HuH-7.5 (cell line): ENCODE measurements at places on chromosomes 12 and 14.
A peak's percentile ranks its signal among the peaks of the same experiment; 100 is the strongest.

GRCh38 chr14:92582706-92583452 lies 69.3 kb downstream of the RIN3 start:
- no peak for DNase-seq

DNA sequence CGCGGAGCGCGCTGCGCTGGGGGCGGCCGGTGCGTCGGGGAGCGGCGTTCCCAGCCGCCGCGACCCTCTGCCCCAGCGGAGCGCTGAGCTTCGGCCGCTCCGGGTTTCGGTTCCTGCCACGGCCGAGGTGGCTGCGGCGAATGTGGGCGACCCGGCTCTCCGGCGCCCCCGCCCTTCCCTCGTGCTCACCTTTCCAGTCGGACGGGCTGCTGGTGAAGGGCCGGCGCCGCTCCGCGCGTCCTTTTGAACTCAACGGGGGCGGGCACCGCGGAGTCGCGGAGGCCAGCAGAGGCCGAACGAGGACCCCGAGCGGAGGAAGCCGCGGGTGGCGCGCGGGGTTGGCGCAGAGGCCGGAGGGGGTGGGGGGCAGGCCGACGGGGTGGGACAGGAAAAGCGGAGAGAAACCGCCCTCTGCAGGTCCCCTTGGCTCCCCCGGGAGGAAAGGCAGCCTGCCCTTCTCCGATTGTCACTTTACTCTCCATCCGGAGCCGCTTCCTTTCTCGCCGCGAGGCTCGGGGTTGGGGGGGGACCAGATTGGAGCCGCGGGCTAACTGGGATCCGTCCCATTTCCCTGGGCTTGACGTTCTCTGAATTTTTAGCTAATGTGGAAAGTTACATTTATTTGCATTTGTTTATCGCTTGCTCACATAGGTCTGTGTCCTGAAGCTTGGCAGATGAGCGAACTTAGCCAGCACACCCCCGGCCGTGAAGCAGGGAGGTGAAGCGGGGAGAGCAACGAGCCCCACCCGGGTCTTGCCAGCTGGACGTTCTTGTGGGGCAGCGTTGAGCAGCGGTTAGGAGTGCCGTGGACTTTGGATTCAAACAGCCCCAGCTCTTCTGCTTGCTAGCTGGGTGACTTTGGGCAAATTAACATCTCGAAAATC lies at the start of gene SMAGP:
Gene SMAGP (minus strand): TSS at position 349 of the 884 bp plus-strand sequence. CDS start 1,137 bp downstream, outside the sequence.
- DNase-seq, result peak; percentile 61

- DNase-seq, result no peak
Measured at GRCh38 chr12:8870586-8870985, 43.7 kb upstream of the PHC1 start.

DNA sequence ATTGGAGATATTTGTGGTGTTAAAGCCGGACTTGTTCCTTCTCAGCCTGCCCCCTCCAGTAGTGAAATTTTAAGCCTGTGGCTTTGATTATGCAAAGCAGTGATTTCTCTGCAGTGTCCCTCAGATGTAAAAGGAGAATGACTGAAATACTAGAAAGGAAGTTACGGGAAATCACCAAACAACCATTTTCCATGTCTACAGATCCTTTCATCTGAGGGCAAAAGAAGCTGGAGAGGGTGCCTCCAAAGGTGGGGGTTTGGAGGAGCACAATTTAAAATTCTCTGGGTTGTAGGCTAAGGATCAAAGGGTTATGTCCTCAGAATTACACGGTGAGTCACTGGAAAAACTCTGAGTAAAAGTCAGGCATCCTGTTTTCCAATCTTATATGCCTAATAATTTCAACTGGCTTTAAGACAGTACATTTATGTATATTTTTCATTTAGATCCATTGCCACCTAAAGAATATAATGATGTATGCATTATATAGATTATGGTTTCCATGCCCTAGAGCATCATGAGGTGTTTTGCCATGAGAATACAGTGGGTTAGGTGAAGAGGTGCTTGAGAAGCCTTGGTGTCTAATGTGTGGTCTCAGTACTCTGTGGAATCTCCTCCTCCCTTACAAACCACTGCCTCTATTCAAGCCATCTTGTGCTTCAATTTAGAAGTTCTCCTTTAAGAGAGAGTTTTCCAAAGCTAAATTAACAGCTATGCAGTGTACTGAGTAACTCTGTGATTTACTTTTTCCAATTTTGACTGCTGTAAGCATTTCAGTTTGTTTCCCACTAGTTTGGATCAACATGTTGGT lies 362.1 kb downstream of the RAD51B start:
- DNase-seq, result no peak

DNA sequence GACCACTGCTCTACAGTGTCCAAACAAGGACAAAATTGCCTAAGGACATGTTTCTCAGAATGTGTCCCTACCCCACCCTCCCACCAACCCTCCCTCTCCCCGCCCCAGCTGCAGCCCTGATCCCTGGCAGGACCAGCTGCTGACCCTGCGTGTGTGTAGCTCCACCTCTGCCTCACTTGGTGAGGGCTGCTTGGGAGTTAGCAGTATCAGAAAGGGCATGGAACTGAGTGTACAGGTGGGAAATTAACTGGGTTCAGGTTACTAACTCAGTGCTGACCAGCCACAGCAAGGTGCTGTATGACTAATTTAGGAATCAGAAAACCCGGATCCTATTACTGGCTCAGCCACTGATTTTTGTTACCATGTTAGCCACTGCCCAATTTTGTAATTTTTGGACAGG lies 11.3 kb upstream of the PLEKHD1 start:
- DNase-seq, result no peak

- no peak for DNase-seq
Measured at GRCh38 chr12:29743077-29743476, 40.7 kb downstream of the TMTC1 start.

DNA sequence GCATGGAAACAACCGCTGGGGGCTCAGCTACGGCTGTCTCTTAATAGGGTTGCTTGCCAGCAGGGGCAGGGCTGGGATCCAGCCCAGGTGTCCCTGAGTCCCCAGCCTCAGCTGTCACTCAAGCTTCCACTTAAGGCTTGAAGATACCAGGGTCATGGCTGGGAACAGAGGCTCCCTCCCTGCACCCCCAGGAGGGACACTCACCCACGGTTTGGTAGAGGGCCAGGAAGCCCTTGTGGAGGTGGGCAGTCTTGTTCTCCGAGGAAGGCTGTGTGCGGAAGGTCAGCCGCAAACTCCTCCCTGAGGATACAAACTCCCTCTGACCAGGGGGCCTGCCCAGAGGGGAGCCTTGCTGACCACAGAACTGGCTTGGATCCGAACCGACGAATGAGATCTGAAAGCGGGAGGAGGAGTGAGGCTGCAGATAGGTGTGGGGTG lies 7.3 kb downstream of the C1RL start:
- no peak for DNase-seq

GRCh38 chr12:23099604-23100003 lies 474.6 kb downstream of the ETNK1 start:
- DNase-seq, result no peak

GRCh38 chr12:12683136-12683697 lies 12.8 kb downstream of the GPR19 start:
- DNase-seq, result no peak

- no peak for DNase-seq
Measured at GRCh38 chr14:88791629-88792472, 902 bp downstream of the EML5 start.

DNA sequence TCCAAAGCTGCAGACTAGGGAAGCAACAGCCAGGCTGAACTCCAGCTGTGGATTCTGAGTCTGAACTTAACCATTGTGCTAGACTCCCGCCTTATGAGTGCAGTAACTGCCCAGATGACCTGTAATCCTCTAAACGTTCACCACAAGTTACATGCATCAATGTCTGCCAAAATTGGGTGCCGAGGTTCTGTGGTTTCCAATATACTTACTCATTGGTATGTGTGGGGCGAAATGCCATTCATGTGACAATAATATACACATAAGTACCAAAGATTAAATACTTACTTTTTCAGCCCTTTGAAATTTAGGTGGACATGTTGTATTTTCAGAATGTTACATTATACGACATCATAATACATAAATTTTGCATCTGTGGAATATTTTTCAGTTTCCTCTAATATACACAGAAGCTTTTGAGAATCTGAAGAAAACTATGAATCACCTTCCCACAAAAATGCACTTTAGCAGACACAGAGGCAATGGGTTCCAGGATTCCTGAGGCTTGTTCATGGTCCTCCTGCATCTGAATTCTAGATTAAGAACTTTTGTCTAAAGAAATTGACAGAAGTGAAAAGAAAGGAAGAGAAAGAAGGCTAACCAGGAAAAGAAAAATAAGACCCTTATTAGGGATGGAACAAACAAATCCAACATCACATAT lies 31.7 kb downstream of the GRIP1 start:
- no peak for DNase-seq

- no peak for DNase-seq
Measured at GRCh38 chr14:54713379-54713778, 146.5 kb downstream of the SAMD4A start.

GRCh38 chr12:114665411-114666260 lies 18.3 kb downstream of the TBX3 start:
- no peak for DNase-seq

DNA sequence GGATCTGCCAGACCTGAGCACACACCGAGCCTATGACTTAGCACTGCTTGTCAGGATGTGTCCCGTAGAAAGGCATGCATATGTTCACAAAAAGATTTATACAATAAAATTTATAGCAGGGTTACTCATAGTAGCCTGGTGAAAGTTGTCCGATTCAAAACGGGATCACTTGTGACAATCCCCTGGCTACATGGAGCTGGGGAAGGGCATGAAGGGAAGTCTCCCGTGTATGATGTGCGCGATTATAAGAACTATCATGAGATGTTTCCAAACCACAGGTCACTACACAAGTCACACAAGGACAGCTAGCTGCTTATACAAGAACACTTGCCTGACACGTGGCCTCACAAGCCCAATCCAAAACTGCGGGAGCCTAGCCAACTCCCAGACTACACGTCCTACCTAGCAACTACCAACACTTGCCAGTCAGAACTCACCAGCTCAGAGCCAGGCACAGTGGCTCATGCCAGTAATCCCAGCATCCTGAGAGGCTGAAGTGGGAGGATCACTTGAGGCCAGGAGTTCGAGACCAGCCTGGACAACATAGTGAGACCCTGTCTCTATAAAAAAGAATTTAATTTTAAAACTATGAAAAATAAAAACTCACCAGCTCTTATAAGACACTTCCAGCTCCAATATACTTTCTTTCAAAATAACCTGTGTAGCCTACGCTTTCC lies 7.5 kb upstream of the CDCA4 start:
- DNase-seq, result no peak

DNA sequence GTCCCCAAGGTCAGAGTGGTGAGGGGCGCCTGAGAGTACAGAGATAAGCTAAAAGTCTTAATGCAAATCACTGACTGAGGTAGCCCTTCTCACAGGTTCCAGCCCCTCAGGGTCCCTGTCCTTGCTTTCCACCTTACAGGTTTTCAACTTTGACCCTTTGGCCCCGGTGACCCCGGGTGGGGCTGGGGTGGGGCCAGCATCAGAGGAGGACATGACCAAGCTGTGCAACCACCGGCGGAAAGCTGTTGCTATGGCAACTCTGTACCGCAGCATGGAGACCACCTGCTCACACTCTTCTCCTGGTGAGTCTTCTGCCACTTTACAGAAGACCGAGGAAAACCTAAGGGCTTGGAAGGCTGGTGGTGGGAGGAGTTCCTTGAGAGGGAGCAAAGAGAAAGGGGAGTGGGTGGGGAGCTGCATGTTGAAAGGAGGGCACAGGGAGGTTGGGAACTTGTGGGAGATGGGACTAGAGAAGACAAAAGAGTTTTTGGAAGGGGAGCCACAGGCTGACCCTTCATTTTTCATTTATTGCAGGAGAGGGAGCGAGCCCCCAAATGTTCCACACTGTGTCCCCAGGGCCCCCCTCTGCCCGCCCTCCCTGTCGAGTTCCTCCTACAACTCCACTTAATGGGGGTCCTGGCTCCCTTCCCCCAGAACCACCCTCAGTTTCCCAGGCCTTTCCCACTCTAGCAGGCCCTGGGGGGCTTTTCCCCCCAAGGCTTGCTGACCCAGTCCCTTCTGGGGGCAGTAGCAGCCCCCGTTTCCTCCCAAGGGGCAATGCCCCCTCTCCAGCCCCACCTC lies 2.4 kb downstream of the MBD6 start:
- DNase-seq, result no peak

DNA sequence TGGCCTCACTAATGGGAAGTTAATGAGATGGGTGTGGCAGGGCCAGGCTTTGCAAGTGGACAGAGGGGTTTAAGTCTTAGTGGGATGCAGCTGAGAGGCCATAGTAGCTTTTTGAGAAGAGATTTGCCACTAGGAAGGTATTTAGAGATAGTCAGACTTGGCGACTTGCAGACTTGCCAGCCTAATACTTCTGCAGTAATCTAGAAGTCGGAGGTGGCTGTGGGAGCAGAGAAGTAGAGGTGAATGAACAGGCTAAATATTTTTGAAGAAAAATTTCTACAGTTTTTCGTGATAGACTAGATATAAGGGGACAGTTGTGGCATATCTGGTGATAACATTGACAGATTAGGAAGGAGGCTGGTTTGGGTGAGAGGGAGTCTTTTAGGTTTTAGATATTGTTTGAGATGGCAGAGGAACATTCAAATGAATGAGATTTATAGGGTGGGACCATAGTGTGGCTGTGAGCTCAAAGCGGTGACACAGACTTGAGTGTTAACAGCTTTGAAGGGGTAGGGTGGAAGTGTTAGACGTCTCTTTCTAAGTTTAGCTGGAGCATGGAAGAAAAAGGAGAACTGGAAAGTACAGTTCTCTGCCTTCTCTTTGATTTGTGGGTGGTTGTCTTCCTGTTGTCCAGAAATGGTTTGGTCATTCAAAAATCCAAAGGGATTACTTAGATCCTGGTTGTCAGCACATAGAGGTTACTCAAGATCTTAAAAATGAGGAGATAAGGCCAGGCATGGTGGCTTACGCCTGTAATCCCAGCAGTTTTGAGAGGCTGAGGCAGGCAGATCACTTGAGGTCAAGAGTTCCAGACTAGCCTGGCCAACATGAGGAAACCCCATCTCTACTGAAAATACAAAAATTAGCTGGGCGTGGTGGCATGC lies 44.9 kb downstream of the MAPKAPK5 start:
- DNase-seq, result no peak

DNA sequence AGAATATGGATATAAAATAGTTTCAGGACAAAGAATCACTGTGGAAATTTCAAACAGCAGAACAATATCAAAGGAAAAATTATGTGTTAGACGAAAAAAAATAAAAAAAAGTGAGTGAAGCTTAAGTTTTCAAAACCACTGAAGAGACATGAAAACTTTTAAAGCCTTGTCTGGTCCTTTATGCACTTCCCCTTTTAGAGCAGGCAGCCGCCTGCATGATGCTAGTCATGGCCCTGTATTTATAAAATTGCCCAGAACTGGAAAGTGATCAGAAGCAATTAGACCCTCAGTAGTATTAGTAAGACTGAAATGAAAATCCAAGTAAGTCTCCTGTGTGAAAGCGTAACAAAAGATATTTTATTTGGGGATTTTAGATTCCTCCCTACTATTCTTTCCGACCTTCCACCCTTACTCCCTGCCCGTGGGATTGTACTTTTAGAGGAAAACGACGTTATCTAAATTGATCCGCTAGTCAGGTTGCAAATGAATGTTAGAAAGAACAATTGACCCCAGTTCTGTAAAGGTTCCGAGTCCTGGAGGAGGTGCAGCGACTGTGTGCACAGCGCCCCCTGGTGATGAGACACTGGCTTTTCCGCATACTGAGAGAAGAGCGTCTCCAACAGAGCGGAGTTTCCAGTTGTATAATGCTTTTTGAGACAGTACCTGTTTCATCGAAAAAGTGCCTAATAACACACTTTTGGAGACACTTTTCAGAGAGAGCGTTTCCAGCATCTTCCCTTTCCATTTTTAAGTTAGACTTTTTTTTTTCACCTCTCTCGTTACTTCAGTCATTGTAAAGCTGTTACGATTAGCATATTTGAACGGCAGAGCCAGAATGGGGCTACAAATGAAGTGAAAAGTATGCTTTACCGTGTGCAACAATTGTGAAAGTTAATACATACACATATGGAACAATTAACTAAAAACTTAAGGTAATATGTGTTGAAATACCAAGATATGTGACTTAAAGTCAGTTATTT lies 12.4 kb downstream of the MGST1 start:
- peak; percentile 20 for DNase-seq
